Muscle of back (tissue), 13 donors: ENCODE measurements at places on chromosomes 13 and 19. TPM values are rescaled to one million over a fixed set of nuclear protein-coding genes. Genes with fewer than 3 reads are reported as not detected.

DNA sequence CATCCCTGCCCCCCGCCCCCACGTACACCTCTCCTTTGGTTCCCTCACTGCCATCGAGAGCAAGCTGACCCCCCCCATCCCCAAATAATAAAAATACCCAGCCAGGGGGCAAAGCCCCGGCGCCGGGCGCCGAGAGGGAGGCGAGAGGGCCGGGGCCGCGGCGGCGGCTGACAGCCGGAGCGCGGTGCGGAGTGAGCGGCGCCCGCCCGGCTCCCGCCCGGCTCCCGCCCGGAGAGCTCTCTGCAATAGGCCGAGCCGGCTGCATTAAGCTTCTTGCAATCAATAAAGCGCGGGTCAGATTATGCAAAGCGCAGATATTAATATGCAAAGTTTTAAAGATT is 40.9 kb downstream of the DEDD2 start:
- DNase-seq: no peak

GRCh38 chr13:112712451-112713207 is 22.8 kb downstream of the ATP11A start:
- DNase-seq: no peak

GRCh38 chr19:19659646-19660245 is 3.7 kb downstream of the ATP13A1 start:
- DNase-seq: no peak

The DACT3 gene
- 13.6 TPM for polyA plus RNA-seq

The ZNF805 gene
- polyA plus RNA-seq: 3.9 TPM

GRCh38 chr13:113850722-113851479 is 13.0 kb downstream of the GAS6 start:
- no peak for DNase-seq

- DNase-seq: no peak
Observed at GRCh38 chr13:101116826-101117225, 299.5 kb downstream of the NALCN start.

The SIGLECL1 gene
- not detected for polyA plus RNA-seq

- DNase-seq: no peak
Observed at GRCh38 chr19:38049105-38049649, 142.2 kb downstream of the SIPA1L3 start.

DNA sequence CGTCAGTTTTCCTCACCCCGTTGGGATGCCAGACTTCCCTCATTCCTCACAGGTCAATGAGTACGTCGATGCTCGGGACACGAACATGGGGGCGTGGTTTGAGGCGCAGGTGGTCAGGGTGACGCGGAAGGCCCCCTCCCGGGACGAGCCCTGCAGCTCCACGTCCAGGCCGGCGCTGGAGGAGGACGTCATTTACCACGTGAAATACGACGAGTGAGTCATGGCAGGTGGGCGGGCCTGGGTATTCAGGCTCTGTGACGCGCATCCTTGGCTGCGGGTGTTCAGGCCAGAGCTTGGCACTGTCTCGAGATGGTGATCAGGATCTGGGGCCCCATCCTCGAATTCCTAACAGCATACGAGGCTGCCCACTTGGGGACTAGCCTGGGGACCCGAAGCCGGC is 21.4 kb downstream of the UHRF1 start:
- no peak for DNase-seq

The CD177 gene
- 0.28 TPM for polyA plus RNA-seq

The DPF1 gene
- polyA plus RNA-seq: 3.7 TPM

The SYNGR4 gene
- polyA plus RNA-seq: not detected

- peak; percentile 97 for DNase-seq
Observed at GRCh38 chr13:44918326-44919103, 70.8 kb downstream of the NUFIP1 start.

- peak; percentile 71 for DNase-seq
Observed at GRCh38 chr19:19538061-19538784, at the start of gene CILP2. TSS of gene CILP2 (plus strand) at chr19:19538265. CDS start at chr19:19538350, 85 bp downstream.

DNA sequence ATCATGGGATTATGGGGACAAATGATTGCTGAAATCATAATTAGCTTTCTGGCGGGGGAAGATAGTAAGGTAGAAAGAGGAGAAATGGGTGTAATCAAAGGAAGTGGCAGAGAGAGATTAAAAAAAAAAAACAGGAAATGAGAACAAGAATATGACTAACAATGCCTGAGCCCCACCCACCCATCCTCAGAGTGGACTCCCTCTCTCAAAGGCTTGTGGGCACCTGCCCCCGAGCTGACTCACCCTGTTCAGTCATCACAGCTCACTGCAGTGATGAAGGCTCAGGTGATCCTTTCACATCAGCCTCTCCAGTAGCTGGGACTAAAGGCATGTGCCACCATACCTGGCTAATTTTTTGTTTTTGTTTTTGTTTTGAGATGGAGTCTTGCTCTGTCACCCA is 26.4 kb upstream of the TPT1 start:
- DNase-seq: no peak

- DNase-seq: no peak
Observed at GRCh38 chr19:3653865-3654513, 27.4 kb upstream of the CACTIN start.

GRCh38 chr19:19067276-19068072 is 3.7 kb downstream of the SLC25A42 start:
- DNase-seq: peak; percentile 47

The SELENOV gene
- not detected for polyA plus RNA-seq

The ENOX1 gene
- polyA plus RNA-seq: 12.6 TPM

- no peak for DNase-seq
Observed at GRCh38 chr19:6797646-6798045, 25.1 kb downstream of the VAV1 start.

The MED29 gene
- polyA plus RNA-seq: 21.7 TPM

The ACP5 gene
- polyA plus RNA-seq: 4.6 TPM

GRCh38 chr19:50008532-50008931 is 16.6 kb downstream of the VRK3 start:
- DNase-seq: no peak

The GPC5 gene
- polyA plus RNA-seq: 0.25 TPM

DNA sequence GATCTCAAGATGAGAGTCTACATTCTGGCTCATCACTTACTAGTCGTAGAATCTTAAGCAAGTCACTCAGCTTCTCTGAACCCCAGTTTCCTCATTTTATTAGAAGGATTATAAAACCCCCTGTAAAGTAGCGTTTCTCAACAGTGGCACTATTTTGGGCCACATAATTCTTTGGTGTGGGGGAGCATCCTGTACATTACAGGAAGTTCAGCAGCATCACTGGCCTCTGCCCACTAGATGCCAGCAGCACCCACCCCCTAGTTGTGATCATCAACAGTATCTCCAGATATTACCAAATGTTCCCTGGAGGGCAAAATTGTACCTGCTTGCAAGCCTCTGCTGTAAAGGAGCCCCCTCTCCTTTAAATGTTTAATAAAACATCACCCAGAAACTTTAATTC is 22.6 kb downstream of the STARD13 start:
- DNase-seq: no peak

The TMEM221 gene
- polyA plus RNA-seq: 1.1 TPM

- no peak for DNase-seq
Observed at GRCh38 chr13:101231751-101232428, 184.4 kb downstream of the NALCN start.

The PSG6 gene
- not detected for polyA plus RNA-seq

DNA sequence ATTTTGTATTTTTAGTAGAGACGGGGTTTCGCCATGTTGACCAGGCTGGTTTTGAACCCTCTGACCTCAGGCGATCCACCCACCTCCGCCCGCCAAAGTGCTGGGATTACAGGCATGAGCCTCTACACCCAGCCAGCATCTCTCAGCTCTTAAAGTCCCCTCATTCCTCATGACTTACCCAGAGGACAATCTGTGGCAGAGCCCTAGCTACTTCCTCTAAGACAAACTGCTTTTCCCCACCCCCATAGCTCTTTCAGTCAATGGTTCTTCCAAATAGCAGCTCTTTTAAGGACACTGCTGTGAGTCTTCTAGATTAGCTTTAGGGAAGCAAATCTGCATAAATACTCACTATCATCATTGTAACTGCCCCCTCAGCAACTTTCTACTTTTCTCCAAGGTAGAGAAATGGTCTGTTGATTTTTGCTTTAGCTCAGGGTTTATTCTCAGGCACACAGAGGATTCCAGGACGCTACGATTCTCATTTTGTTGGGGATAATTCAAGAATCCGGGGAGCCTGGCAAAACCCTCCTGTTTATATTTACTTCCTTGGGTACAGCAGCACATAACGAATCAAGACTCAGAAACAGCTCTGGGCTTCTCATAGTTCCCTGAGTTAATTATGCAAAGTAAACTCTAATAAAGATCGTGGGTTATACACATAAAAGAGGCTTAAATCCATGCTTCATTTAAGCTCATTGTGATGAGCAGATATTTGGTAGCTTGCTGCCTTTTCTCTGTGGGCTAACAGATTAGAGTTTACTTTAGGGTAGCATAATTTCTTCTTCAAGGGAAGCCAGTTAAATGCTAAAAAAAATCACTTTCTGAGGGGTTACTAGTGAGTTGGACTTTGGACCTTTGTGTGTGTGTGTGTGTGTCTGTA is 357.4 kb downstream of the TDRD3 start:
- DNase-seq: no peak

DNA sequence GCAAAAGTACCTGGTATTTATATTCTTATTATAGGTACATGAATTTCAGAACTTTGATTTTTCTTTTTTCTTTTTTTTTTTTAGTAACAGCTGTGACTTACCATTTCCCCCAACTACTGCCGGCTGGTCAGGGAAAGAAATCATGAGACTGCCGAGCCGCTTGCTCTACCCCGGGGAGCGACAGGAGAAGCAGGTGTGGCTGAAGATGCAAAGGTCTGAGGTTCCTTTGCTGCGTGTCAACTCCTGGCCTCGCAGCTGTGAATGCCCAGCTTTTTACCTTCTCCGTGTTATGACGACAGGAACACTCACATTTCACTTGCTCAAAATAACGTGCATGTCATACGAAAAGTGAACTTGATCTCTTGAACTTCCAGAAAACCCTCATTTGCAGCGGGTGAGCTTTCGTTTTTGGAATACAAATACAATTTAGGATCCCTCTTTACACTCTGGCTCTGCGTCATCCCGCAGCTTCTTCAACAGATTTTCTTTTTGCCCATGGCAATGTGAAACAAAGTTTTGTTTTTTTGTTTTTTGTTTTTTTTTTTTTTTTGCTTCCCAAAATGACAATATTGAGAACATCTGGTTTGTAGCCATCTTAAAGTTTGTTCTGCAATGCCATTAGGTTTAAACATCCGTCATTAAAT is 117.9 kb downstream of the EFNB2 start:
- DNase-seq: peak; percentile 4

The THAP8 gene
- polyA plus RNA-seq: 7.5 TPM

The MRPL57 gene
- polyA plus RNA-seq: 13.8 TPM

DNA sequence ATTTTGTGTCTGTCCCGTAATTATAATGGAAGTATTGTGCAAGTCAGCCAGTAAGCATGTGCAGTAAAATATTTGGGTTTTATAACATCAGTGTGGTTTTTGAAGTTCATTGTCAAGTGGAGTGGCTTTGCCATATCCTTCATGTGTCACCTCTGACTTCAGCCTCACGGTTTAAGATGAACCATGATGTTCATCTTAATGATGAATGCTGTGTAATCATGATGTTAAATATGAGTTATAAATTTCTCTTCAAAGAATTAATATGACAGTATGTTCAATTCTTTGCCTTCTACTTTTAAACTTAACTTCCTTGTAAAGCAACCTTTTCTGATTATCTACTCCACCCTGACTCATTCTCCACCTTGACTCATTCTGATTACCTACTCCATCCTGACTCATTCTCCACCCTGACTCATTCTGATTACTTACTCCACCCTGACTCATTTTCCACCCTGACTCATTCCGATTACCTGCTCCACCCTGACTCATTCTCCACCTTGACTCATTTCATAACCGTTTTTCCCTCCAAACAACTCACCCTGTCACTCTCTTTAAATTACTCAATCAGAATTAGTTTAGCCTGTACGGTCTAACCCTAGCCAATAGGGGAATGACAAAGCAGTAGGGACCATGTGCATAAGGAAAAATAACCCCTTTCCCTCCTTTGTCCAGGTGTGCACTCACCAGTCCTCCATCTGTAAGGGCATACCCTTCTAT is 50.3 kb upstream of the ANKRD10 start:
- no peak for DNase-seq

- no peak for DNase-seq
Observed at GRCh38 chr13:110798081-110798994, 84.8 kb downstream of the ING1 start.

GRCh38 chr13:31068119-31068423 is 93.6 kb downstream of the HSPH1 start:
- no peak for DNase-seq

The CAMSAP3 gene
- 1.6 TPM for polyA plus RNA-seq

DNA sequence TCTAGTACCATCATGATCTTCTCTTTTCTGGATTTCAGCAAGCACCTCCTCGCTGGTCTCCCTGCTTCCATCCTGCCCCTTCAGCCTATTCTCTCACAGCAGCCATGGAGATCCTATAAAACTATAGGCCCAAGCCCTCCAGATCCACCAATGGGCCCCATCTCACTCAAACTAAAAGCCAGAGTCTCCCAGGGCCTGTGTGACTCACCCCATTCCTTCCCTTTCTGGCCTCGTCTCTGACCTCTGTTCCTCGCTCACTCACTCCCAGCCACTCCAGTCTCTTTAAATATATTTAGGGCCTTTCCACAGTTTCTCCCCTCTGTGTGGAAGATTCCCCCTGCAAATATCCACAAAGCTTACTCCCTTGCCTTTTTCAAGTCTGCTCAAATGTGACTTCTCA is 89.7 kb downstream of the HSPH1 start:
- DNase-seq: no peak

GRCh38 chr19:49820125-49820524 is 2.0 kb downstream of the MED25 start:
- no peak for DNase-seq

The JAK3 gene
- 3.0 TPM for polyA plus RNA-seq

- no peak for DNase-seq
Observed at GRCh38 chr19:38009650-38010242, 102.7 kb downstream of the SIPA1L3 start.

GRCh38 chr13:44373601-44374347 is at the start of gene SERP2:
TSS of gene SERP2 (plus strand) at chr13:44373824. CDS start at chr13:44374026, 202 bp downstream.
- DNase-seq: peak; percentile 24

DNA sequence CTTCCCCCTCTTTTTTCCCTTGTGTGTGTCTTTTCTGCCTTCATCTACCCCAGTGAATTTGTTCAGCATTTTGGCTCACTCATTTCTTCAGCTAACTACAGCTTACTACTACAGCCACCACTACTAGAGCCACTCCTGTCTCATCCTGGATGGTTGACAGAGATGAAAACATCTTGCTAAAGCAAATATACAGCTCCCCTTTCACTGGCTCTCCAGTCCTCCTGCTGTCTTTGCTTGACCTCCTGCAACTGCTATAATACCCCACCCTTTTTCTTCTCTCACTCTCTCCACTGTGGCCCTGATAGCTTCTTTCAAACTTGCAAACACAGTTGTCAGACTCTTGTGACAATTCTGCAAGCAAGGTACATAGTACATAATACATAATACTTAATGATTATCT is 523.6 kb downstream of the DCT start:
- no peak for DNase-seq
